ENCODE measurements at places on chromosomes 2 and 18.

- DNase-seq, result no peak
Observed at GRCh38 chr18:21958707-21959450, 210.5 kb upstream of the GATA6 start.

GRCh38 chr2:137115081-137115794, 349.9 kb downstream of the THSD7B start:
- DNase-seq, result no peak

DNA sequence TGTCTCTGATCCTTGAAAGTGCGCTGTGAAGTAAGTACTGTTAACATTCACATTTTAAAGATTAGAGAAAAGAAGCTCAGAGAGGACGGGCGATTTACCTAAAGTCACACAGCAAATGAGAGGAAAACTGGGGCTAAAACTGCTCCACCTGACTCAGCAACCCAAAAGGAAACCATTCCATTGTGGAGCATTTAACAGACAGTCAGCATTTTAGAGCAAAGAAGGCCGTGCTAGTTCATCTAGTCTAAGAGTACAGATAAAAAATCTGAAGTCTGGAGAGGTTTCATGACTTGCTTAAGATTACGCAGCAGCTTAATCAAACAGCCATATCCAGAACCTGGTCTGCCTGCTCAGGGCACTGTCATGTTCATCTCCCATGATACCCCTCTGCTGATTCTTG, 19.9 kb upstream of the KCNF1 start:
- no peak for DNase-seq

GRCh38 chr18:3493501-3494244, 43.7 kb downstream of the TGIF1 start:
- no peak for DNase-seq

DNA sequence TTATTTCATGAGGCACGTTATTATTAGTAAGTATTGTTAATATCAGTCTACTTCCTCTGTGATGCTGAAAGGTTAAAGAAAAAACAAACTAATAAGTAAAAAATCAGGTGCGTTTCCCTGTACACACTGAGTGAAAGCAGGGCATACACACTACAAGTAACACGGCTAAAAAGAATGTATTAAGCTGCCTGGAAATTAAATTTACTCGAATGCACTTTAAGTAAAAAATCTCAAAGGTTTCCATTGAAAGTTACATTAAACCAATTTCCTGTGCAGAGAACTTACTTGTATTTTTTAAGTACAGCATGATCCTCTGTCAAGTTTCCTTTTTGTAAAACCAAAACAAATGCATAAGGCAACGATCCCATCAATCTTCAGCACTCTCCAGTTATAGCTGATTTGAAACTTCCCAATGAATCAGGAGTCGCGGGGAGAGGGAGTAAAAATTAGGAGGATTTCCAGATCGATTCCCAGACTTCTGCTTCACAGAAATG, 633 bp downstream of the BCL2 start:
- no peak for DNase-seq
